Neural progenitor cell (in vitro differentiated cells): ENCODE measurements at places on chromosomes 13 and 19.

- DNase-seq = peak; percentile 32
These were observed 46.3 kb downstream of the BRD4 start for GRCh38 chr19:15285896-15286591.

DNA sequence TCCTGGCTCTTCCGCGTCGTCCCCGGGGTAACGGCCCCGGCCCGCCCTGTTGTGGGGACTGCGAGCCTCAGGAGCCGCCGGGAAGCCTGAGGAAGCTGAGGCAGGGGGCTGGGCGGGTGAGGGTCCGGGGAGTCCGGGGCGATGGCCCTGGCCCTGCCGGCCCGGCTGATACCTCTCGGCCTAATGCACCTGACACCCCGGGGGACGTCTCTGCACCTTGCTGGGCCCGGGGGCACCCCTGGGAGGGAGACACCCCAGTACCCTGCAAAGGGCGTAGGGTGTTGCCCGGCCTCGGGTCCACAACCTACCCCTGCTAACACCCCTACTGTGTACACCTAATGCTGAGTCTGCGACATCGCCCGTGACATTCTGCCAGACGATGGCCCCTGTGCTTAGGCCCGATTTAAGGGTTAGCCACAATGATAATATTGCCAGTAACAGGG lies 410 bp downstream of the PIN1 start:
- DNase-seq = no peak

GRCh38 chr19:7254590-7254989 lies 39.6 kb downstream of the INSR start:
- no peak for DNase-seq

GRCh38 chr19:7909471-7910067 lies 5.1 kb upstream of the TGFBR3L start:
- DNase-seq = no peak

DNA sequence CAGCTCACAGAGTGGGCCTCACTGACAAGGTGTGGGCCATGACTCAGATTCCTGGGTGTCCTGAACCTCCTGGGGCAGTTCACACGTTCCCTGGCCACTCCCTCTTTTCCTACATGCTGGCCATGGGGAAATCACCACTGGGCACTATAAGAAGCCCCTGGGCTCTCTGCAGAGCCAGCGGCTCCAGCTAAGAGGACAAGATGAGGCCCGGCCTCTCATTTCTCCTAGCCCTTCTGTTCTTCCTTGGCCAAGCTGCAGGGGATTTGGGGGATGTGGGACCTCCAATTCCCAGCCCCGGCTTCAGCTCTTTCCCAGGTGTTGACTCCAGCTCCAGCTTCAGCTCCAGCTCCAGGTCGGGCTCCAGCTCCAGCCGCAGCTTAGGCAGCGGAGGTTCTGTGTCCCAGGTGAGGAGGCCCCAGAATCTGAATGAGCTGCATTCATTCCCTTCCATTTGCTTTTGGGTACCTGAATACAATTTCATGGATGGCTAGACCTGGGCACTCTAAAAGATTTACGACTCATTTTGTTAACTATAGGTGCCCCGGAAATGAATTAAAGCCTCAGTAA lies at the start of gene OLFM4:
Gene OLFM4, plus strand, starts transcription at position 177 of the 567 bp plus-strand sequence. Its CDS starts 24 bp downstream, at position 201.
- DNase-seq = no peak

DNA sequence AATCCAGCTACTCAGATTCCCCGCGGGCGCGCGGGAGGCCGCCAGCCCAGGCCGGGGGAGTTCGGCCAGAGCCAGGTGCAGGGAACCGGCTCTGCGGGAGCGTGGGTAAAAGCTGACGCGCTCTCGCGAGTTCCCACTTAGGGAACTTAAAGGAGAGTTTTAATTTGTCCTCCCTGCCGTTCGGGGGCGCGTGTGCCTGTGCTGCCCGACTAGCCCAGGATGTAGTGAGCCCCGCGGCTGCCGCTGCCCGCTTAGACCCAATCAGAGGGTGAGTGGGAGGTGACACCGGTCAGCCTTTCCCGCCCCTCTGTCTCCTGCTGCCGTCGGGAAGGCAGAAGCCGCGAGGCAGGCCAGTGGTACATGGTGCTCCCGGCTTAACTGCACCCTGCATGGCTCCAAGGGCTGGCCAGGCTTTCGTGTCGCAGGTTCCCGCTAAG lies 36.0 kb upstream of the NEK3 start:
- DNase-seq = peak; percentile 20

DNA sequence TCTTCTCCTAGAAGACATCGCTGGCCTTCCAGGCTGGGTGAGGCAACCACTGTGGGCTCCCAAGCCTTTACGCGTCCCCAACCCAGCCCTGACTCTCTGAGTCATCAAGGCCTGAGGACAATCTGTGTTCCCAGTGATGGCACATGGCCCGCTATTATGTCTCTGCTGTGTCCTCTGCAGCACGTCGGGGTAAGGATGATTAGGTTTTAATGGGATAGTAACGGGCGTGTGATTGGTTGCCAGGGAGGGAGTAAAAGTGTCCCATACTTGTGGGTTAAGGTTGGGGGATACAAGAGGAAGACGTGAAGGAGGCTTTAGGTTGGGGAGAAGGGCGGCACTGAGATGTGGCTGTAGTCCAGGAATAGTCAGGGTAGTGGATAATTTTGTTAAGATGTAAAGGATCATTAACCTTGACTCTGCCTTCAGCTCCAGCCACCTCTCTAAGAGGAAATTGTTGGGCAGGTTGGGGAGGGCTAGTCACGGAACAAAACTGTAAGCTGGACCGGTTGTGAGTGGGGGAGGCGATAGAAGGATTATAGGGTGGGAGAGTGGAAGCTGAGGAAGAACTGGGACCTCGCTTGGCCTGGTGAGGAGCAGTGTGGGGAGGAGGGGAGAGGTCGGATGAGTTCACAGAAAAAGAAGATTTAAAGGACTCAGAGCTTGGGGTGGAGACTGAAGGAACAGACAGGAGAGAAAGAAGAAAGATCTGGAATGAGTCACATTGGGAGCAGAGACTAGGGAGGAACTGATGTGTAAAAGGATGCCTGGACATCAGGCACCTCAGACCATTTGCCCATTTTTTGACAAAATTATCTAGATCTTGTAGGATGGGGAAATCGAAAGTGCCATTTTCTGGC lies 27.9 kb upstream of the IGFL1 start:
- DNase-seq = no peak

DNA sequence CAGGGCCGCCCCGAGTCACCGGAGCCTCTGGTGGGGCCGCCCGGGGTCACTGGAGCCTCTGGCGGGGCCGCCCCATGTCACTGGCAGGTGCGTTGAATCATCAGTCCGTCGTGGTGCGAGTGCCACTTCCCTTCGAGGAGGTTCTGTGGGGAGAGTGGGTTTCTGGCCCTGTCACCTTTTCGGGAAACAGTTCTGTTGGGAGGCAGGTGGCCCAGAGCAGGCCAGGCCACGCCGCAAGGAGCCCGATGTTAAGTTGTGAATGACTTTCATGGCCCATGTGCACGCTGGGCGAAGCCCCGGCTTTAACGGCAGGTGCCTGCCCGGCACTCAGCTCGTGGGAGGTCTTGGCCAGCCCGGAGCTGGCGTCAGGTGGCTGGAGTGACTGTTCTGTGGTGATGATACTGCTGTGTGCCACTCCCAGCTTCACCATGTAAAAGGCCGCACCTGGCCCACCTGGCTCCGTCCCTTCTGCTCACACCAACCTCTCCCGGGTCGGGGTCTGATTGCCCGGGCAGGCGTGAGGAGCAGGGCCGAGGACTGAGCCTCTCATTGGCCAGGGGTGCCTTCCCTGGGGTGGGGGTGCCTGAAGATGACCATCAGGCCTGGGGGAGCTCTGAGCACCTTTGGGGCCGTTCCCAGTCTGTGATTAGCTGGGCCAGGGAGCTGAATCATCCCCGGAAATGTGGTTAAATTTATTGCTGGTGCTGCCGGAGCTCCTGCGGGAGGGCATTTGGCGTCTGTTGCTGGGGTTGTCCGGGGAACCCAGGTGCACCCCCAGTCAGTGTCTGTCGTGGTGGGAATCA lies 29.2 kb downstream of the CSNK1G2 start:
- DNase-seq = no peak

GRCh38 chr13:57716295-57716694 lies 84.8 kb downstream of the PCDH17 start:
- DNase-seq = no peak

DNA sequence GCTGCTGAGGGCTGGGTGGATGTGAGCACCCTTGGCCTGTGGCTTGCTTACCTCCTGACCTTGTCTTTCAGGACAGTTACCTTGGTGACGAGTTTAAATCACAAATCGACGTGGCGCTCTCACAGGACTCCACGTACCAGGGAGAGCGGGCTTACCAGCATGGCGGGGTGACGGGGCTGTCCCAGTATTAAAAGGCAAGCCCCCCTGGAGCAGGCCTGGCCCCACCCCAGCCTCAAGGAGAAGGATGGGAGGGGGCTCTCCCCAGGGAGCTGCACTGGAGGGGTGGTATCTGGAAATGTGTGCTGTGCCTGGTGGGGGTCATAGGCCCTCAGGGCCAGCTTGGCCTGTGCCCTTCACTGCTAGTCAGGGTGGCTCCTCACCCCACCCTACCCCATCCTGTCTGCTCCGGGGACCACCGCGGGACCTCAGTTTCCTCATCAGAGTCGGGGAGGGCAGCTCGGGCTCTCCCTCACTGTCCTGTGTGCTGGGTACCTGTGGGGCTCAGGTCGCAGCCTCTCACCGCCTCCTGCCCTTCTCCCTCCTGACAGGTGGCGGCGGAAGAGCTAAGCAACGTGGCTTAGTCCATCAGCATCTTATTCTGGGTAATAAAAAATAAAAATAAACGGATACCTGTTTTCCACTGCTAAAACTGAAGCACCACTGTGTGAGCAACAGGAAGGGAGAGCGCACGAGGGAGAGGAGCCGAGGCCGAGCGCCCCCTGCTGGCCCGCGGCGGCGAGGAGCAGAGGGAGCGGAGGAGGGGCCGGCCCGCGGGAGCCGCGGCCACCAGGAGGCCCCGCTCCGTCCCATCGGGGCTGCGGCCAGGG lies 29.8 kb downstream of the CERS1 start:
- peak; percentile 85 for DNase-seq

DNA sequence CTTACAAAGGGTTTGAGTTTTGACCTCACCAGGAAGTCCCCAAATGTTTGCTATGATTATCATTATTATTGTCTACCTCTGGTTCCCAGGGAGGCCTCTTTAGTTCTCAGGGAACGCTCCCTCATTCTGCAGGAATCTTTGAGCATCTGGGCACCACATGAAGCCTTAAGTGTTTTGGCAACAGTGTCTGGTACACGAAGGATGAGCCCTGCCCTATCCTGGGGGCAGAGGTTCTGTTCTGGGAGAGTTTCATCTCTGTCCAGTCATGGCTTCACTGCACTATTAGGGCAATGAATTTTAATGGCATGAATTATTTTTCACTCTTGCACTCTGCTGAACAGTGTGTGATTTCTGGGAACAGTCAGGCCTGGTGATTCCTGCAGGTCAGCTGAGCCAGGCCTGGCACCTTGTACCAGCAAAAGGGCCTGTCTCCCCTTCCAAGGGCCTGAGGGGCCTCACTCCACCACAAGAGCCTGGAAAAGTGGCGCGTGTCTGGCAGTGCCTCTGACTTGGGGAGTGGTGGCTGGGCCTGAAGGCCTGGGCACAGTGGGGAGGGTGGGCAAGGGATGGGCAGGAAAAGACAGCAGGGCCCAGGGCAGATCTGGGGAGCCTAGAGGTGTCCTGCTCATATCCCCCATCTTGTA lies 4.6 kb downstream of the FAM187B start:
- no peak for DNase-seq

DNA sequence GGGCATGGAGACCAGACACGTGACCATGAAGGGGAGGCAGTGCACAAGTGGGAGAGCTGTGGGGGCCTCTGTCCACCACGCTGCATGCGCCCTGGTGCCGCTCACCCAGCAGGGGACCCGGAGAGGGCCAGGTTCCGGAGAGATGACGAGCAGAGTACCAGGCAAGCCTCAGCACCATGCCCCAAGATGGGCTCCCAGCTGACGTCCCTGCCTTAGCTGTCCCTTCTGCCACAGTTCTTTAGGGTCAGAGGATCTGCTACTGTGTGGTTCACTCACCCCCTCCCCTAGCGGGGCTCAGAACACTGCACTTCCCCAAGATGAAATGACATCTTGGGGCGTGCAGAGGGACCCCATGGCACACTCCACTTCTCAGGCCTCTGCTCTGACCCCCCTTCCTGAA lies 9.6 kb upstream of the PRKD2 start:
- no peak for DNase-seq

DNA sequence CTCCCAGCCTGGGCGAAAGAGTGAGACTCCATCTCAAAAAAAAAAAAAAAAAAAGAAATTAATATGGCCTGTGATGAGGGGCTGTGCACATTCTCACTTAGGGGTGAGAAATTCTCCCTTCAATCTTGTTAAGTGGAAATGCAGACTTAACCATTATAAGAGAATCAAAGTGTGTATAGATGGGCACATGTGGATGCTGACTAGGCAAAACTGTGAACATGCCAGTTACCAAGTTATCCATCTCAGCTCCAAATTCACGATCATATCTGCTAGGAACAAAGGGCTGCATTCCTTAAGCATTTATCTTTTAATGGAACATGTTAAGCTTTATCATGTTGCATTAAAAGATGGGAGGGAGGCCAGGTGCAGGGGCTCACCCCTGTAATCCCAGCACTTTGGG lies 4.3 kb downstream of the ZNF560 start:
- no peak for DNase-seq

GRCh38 chr19:37943480-37943879 lies 36.5 kb downstream of the SIPA1L3 start:
- no peak for DNase-seq

DNA sequence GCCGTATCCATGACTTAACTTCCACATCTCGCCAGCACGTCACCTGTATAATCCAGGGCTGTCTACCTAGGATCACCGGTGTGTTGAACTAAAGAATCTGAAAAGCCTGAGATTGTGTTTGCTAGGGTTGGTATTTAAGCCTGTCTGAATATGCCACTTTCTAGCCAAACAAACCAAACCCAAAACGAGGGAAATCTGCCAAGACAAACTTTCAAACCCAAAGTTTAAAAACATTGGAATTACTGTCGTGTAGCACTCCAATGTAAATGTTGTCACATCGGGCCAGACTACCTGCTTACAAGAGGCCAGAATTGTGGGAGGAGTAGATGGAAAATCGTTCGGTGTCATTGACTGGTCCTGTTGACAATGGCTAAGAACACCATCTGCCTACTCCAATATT lies 747.8 kb downstream of the EFNB2 start:
- DNase-seq = no peak

GRCh38 chr19:3281026-3281425 lies 56.6 kb downstream of the CELF5 start:
- DNase-seq = no peak

DNA sequence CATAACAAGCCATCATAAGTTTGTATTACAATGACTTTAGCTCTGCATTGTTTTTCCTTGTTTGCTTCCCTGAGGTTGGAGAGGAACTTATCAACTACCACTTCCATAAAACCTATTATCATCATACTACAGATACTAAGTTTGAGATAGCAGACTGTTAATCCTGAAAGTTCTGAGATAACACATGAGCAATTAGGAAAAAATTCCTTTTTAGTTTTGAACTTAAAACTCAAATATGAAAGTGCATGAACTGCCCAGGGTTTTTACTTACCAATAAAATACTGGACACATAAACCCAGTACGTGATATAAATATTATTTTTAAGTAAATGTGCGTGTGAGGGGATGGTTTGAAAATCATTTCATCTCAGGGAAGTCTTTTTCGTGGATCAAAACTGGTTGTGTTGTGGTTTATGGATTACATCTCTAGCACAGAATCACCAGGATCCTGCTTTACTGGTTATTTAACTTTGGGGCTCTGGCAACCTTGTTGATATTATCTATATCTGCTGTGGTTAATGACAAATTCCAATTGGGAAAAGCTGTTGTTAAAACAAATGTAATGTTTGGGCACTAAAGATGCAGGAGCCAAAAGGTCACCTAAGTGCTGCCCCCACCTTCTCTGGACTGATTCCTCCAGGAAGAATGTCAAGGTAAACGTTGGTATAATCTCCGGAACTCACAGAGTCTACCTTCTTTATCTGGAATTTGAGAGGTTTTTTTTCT lies 12.4 kb downstream of the CDX2 start:
- DNase-seq = no peak
